Endothelial cell (in vitro differentiated cells): ENCODE measurements at places on chromosomes 13 and 19. TPM values are rescaled to one million over a fixed set of nuclear protein-coding genes. Genes with fewer than 3 reads are reported as not detected.

The FOXO1 gene
- 65.8 TPM for total RNA-seq

The SPRED3 gene
- 3.2 TPM for total RNA-seq

The LRRC25 gene
- not detected for total RNA-seq

The ZNF235 gene
- total RNA-seq, result 14.9 TPM
